Fibroblast of skin of left quadriceps (primary cell): ENCODE measurements at places on chromosomes 12 and 14.
A peak's percentile ranks its signal among the peaks of the same experiment; 100 is the strongest.

- no peak for DNase-seq
Measured at GRCh38 chr14:88849716-88850115, 25.3 kb downstream of the TTC8 start.

- no peak for DNase-seq
Measured at GRCh38 chr14:66959437-66960050, 229.7 kb upstream of the GARIN2 start.

DNA sequence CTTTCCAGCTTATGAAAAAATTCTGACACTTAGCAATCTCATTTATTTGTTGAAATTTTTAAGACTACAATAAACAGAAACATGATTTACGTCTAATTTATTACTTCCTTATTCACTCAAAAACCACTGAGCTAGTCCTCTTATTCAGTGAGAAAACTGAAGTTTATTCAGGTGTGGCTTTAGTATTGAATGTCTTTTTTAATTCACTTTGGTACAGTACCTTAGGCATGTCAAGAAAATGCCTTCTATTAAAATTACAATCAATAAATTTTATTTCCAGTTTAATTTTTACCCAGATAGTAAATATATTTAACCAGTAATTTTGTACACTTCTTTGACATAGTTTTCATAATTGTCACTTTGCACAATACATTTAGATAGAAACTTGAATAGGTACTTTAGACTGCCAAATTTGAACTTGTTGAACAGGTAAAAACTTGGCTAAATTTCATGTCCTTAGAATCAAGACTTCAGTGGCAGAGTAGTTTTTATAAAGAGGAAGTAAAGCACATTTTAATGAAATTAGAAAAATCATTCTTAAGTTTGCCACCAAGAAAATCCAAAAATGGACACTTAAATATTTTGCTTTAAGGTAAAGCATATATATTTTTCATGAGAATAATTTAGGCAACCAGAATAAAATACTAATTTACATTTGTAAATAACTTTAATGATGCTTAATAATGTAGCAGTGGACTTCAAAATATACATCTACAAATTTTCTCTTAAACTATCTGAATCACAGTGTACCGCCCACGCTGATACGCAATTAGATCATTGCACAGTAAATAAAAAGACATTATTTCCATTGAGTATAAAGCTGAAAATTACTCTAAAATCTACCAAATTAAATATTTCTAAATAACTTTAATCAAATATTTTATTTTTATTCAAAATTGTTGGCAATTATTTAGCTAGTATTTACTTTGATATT lies 159.1 kb downstream of the RASSF9 start:
- DNase-seq: no peak

GRCh38 chr14:75751296-75751695 lies 90.2 kb downstream of the TTLL5 start:
- peak; percentile 41 for DNase-seq

- DNase-seq: peak; percentile 21
Measured at GRCh38 chr14:33432407-33433023, 493.8 kb downstream of the NPAS3 start.

- peak; percentile 3 for DNase-seq
Measured at GRCh38 chr12:119115296-119115905, 63.3 kb upstream of the HSPB8 start.
